ENCODE measurements at places on chromosomes 4 and X. TPM values are rescaled to one million over a fixed set of nuclear protein-coding genes. Genes with fewer than 3 reads are reported as not detected.

DNA sequence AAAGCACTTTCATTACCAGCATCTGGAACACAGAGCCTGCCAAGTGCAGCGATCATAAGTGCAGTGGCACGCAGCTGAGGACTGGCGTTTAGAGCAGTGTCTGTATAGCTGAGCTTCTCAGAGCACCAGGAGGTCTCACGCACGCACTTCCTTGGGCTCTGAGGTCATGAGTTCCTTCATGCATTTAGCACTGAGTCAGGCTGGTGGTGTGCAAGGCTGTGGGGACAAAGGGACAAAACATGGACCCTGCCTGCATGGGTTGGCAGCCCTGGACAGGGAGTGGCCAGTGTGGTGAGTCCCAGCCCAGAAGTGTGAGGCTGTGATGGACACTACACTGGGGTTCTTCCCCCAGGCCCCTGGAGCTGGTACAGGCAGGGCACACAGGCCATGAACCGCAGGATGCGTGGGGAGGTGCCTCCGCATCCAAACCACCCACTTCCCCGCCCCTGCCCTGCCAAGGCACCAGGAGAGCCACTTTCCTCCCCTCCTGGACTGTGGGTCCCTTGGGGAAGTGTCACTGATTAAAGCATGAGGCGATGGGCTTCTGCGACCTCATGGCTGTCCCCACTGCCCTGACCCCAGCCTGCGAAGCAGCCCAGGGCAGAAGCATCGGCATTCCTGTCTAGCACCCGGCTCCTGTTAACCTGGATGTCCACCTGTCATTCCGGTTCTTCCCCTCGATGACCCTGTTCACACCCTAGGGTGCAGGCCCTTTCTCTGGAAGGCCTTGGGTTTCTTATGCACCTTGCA is 37.2 kb upstream of the GPR78 start:
- DNase-seq: no peak

DNA sequence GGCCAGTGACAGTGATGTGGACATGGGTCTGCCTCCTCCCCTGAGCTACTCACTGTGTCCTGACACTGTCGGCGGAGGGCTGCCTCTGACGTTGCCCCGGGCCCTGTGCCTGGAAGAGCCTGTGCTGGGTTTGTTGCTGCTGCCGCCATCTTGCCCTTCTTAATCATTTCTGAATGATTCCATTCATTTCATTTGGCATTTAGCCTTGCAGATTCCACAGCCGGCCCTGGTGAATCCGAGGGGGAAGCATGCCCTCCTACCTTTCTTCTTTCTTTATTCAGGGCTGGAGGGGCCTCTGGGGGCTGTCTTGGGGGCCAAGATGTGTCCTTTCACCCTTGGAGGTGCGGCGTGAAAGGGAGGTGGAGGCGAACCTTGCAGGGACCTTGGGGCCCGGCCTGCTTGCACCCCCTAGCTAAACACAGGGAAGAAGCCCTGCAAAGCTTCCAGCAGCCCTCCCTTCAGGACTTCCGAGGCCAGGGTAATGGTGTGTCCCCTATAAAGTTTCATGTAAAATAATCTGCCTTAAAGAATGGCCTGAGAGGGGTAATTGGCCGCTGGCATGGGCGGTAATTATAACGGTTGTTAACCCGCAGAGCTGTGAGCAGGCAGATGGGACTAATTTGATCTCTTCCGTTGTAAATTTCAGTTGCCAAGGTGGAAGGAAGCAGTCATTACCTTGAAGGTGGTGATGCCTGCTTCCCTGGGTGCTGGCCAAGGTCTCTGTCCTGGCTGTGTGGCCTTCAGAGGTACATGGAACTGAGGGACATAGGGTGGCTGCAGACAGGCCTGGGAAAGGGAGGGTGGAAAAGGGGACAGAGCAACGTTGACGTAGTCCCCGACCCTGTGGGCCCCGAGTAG is 92.3 kb downstream of the PSAPL1 start:
- DNase-seq: no peak

DNA sequence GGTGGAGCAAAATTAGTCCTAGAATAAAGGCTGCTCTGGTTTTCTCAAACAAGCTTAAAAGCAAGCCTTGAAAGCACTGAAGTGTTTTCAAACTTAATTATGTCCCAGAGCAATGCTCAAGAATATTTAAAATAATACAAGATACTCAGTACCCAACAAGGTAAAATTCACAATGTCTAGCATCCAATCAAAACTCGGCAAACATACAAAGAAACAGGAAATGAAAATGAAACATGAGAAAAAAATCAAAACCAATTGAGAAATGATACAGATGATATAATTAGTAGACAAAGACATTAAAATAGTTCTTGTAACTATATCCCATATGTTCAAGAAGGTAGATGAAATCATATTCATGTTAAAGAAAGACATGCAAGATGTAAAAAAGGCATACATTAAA is 45.0 kb upstream of the MAML3 start:
- DNase-seq: no peak

- DNase-seq: peak; percentile 86
Measured at GRCh38 chr4:145808021-145808650, 128.2 kb downstream of the C4orf51 start.

GRCh38 chr4:30538794-30539193 is 181.4 kb upstream of the PCDH7 start:
- DNase-seq: no peak

DNA sequence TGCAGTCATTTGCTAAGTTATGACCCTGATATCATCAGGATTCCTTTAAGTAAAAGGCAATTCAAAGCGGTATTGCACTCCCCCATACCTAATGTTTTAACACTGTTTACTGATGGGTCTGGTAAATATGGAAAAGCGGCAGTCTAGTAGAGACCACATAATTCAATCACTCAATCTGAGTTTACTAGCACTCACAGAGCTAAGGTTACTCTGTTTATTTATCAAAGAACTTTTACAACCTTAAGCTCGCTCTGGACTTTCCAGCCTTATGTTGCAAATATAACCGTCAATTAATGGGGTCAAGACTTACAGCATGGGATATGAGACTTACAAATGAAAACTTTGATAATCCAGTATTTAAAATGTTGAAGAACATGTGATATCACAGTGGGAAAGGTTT is 124.5 kb upstream of the ZCCHC13 start:
- no peak for DNase-seq

DNA sequence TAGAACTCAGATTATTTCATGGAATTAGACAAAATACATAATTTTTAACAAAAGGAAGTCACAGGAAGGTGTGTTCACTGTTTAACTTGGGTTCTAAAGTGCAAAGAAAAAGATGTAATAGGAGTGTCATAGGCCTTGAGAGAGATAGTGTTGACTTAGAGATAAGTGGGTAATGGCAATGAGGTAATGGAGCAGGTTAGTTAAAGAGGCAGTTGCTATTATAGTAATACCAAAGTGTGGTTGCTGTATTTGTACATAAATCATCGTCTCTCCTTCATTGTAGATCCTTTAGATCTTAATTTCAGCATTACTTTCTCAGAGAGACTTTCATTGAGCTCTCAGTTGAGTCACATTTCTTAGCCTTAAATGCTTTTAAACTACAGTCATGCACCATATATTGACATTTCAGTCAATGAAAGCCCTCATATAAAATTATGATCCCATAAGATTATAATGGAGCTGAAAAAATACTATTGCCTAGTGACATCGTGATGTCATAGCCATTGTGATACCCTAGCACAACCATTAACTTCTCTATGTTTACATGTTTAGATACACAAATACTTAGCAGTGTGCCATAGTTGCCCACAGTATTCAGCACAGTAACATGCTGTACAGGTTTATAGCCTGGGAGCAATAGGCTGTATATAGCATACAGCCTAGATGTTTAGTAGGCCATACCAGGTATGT is 245.4 kb downstream of the ADGRL3 start:
- DNase-seq: no peak

SERPINA7 gene
- total RNA-seq: not detected

SSX1 gene
- not detected for total RNA-seq

AMOT gene
- 3.1 TPM for total RNA-seq

FGF5 gene
- total RNA-seq: 4.9 TPM

UTP14A gene
- 23.3 TPM for total RNA-seq

SLIT2 gene
- 3.1 TPM for total RNA-seq

FAM184B gene
- not detected for total RNA-seq

Data from myocyte (in vitro differentiated cells).